ENCODE measurements at places on chromosomes 2 and 18. TPM values are rescaled to one million over a fixed set of nuclear protein-coding genes. Genes with fewer than 3 reads are reported as not detected.

Gene MAL
- total RNA-seq = not detected

Gene CYP27A1
- total RNA-seq = 4.1 TPM

Gene IL36A
- total RNA-seq = not detected

GRCh38 chr2:190205657-190206056 is 114.0 kb downstream of the HIBCH start:
- H3K4me1 ChIP-seq = peaks cover 7% of the 10 kb centered on the region
- peak; percentile 66 for DNase-seq
- H3K27me3 ChIP-seq = no peaks in the 10 kb centered on the region
- peaks cover 9% of the 10 kb centered on the region for H3K36me3 ChIP-seq

DNA sequence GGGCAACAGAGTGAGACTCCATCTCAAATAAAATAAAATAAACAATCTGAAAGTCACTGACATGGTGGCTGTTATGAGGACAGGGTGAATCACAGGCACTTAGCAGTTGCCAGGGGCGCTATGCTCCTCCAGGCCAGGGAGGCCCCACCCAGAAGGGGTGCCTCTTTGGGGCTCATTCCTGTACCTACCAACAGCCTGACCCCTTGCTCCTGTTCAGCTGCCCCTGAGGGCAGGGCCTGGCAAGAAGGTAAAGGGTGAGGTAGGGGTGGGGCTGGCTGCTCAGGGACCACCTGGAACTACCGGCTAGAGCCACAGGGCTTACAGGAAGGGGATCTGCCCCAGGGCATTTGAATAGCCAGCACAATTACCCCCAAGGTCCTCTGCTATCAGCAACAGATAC is 60.3 kb downstream of the INPP5D start:
- no peaks in the 10 kb centered on the region for H3K36me3 ChIP-seq
- H3K4me1 ChIP-seq = no peaks in the 10 kb centered on the region
- no peak overlapping the region for H3K27ac ChIP-seq
- H3K27me3 ChIP-seq = peaks cover 2% of the 10 kb centered on the region

GRCh38 chr2:48483916-48484315 is 46.0 kb upstream of the STON1 start:
- 0 out of 2 replicates have a peak, but pooled peaks cover 7% of the 10 kb centered on the region for H3K36me3 ChIP-seq
- H3K27me3 ChIP-seq = no peaks in the 10 kb centered on the region
- H3K27ac ChIP-seq = no peak overlapping the region
- H3K4me1 ChIP-seq = no peaks in the 10 kb centered on the region

GRCh38 chr2:8544786-8545694 is 136.8 kb upstream of the ID2 start:
- H3K36me3 ChIP-seq = no peaks in the 10 kb centered on the region
- H3K27me3 ChIP-seq = no peaks in the 10 kb centered on the region
- peak overlapping the region; percentile 11 for H3K27ac ChIP-seq
- peak; percentile 97 for DNase-seq

- no peaks in the 10 kb centered on the region for H3K36me3 ChIP-seq
- no peak overlapping the region for H3K4me3 ChIP-seq
Measured at GRCh38 chr18:23671564-23671963, 8.9 kb upstream of the ANKRD29 start.

DNA sequence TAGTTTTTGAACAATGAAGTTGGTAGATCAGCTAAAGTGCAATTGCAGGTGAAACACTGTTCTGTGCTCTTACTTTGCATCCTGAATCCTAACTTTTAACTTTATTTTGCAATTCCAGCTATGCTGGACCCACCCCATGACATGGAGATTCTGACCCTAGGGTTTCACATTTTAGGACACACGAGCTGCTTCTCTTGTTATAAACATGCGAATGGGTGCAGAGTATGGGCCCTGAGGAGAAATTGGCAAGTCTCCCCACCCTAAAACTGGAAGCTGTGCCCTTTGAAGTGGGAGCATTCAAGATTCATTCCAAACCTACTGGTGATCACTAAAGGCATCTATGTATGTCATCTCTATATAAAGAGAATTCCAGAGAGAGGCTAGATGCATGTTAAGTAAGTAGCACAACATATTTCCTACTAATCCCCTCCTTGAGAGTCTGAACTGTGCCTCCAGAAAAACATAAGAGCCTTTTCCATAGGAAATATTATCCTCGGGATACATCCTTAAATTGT is 794.3 kb upstream of the ZEB2 start:
- H3K36me3 ChIP-seq = no peaks in the 10 kb centered on the region
- H3K27ac ChIP-seq = no peak overlapping the region
- no peak for DNase-seq
- no peaks in the 10 kb centered on the region for H3K4me1 ChIP-seq

Gene FIGLA
- total RNA-seq = not detected

Gene EVX2
- total RNA-seq = not detected

Gene REG1B
- not detected for total RNA-seq

GRCh38 chr2:35114765-35115164 is 1240.8 kb upstream of the CRIM1 start:
- H3K4me1 ChIP-seq = no peaks in the 10 kb centered on the region
- H3K27ac ChIP-seq = no peak overlapping the region
- DNase-seq = no peak
- no peak overlapping the region for H3K4me3 ChIP-seq
- H3K36me3 ChIP-seq = no peaks in the 10 kb centered on the region

DNA sequence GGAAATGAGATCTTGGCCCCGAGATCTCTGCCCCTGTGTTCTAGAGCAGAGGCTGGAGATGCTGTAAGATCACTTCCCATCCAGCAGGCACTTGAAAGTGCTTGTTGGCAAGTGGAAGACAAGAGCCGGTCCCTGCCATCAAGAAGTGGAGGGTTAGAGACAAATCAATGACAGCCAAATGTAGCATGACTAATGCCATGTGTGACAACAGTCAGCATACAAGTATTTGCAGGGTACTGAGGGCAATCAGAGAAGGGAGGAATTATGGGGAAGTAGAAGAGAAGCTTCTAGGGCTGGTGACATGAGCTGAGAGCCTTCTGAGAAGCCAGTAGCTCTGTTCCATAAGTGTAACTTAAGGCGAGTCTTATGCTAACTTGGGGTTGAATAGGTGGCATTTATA is 58.6 kb downstream of the TMEM17 start:
- no peaks in the 10 kb centered on the region for H3K36me3 ChIP-seq
- no peak overlapping the region for H3K27ac ChIP-seq
- H3K4me3 ChIP-seq = no peak overlapping the region
- H3K4me1 ChIP-seq = no peaks in the 10 kb centered on the region
- no peaks in the 10 kb centered on the region for H3K27me3 ChIP-seq
- DNase-seq = no peak

- peaks cover 10% of the 10 kb centered on the region for H3K4me1 ChIP-seq
- H3K36me3 ChIP-seq = no peaks in the 10 kb centered on the region
- H3K27me3 ChIP-seq = no peaks in the 10 kb centered on the region
- H3K27ac ChIP-seq = no peak overlapping the region
- H3K4me3 ChIP-seq = no peak overlapping the region
Measured at GRCh38 chr2:25125976-25126375, 42.4 kb downstream of the POMC start.

DNA sequence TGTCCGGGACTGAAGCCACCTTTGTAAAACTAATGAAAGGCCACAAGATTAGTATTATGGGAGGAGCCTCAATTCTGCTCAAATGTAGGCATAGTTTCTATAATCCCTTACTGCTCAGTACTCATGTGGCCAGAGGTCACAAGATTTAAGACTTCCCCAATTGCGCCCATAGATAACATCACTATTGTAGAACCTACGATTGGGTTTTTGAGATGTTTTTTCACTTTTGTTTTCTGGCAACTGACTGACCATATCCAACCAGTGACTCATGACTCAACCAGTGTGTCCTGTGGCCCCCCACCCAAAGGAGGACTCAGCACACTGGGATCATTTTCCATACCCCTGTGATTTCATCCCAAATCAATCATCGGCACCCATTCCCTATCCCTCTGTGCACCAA is 15.2 kb upstream of the TSPYL6 start:
- peaks cover 20% of the 10 kb centered on the region for H3K4me1 ChIP-seq
- no peaks in the 10 kb centered on the region for H3K27me3 ChIP-seq
- no peaks in the 10 kb centered on the region for H3K36me3 ChIP-seq
- H3K4me3 ChIP-seq = no peak overlapping the region
- H3K27ac ChIP-seq = no peak overlapping the region
- DNase-seq = no peak

GRCh38 chr2:98569197-98569793 is 39.0 kb downstream of the COA5 start:
- H3K27ac ChIP-seq = no peak overlapping the region
- peak; percentile 27 for DNase-seq
- no peaks in the 10 kb centered on the region for H3K27me3 ChIP-seq
- H3K4me1 ChIP-seq = peaks cover 9% of the 10 kb centered on the region

- DNase-seq = no peak
- H3K27ac ChIP-seq = no peak overlapping the region
- H3K36me3 ChIP-seq = no peaks in the 10 kb centered on the region
- H3K4me1 ChIP-seq = no peaks in the 10 kb centered on the region
Measured at GRCh38 chr2:230941202-230942180, 16.4 kb upstream of the GPR55 start.

- no peak overlapping the region for H3K4me3 ChIP-seq
- DNase-seq = no peak
- no peaks in the 10 kb centered on the region for H3K36me3 ChIP-seq
- no peak overlapping the region for H3K27ac ChIP-seq
- H3K4me1 ChIP-seq = no peaks in the 10 kb centered on the region
Measured at GRCh38 chr2:3174626-3175567, 202.7 kb downstream of the EIPR1 start.

GRCh38 chr2:46171996-46172546 is 125.1 kb upstream of the EPAS1 start:
- H3K4me1 ChIP-seq = peaks cover 12% of the 10 kb centered on the region
- no peak overlapping the region for H3K4me3 ChIP-seq
- DNase-seq = no peak
- H3K27me3 ChIP-seq = no peaks in the 10 kb centered on the region

DNA sequence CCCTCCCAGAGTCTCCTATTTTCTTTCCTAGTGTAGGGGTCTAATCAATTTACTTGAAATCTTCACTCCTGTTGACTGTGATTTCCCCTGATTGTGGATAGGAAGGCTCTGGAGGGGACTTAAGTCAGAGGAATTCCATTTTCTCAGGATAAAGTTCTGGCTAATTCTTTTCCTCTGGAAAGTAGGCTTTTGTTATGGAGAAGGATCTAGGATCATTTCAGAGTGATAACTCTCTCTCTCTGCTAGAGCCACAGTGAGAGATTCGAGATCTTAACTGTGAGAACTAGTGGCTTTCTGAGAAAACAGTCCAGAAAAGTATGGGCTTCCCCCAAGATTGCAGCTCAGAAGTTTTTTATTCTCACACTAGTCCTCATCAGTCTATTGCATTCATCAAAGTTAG is 163.9 kb upstream of the TFPI start:
- DNase-seq = no peak
- no peaks in the 10 kb centered on the region for H3K27me3 ChIP-seq
- H3K36me3 ChIP-seq = no peaks in the 10 kb centered on the region
- no peak overlapping the region for H3K27ac ChIP-seq
- H3K4me1 ChIP-seq = no peaks in the 10 kb centered on the region
- H3K4me3 ChIP-seq = no peak overlapping the region

DNA sequence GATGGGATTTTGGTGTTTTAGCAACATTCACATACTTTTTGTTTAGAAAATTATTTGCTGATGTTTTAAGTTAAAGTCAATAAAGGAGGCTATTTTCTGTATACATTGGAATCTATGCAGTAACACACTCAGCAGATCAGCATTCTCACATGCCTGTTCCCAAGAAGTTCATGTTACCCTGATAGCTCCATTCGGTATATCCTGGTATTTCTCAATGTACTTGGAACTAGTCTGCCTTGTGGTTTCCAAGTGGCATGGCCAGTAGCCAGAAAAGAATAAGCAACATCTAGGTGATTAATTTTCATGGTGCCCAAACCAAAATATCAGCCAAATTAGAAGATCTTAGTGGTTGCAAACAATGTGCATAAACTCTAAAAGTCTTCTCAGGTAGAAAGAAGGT is 5.2 kb upstream of the NCAPH start:
- no peak overlapping the region for H3K4me3 ChIP-seq
- H3K36me3 ChIP-seq = no peaks in the 10 kb centered on the region
- peak; percentile 70 for DNase-seq
- H3K4me1 ChIP-seq = peaks cover 14% of the 10 kb centered on the region

Gene C2orf15
- not detected for total RNA-seq

DNA sequence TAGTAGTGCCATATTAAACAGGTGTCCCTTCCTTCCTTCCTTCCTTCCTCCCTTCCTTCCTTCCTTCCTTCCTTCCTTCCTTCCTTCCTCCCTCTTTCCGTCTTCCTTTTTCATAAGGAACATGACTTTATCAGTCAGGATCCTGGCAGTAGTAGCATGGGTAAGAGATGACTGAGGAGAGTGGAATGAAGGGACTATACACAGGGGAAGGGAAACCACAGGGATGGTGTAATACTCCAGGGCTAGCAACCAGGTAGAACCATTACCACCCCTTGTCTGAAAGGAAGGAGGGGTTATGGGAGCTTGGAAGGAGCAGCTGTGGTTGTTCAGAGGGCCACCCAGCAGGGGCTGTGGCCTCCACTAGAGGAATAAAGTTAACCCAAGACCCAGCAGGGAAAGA is 23.2 kb upstream of the KDM3A start:
- no peaks in the 10 kb centered on the region for H3K36me3 ChIP-seq
- no peaks in the 10 kb centered on the region for H3K4me1 ChIP-seq
- no peak overlapping the region for H3K27ac ChIP-seq
- peak; percentile 45 for DNase-seq
- H3K4me3 ChIP-seq = no peak overlapping the region

GRCh38 chr18:42330296-42330695 is 375.3 kb downstream of the PIK3C3 start:
- H3K4me1 ChIP-seq = no peaks in the 10 kb centered on the region
- H3K36me3 ChIP-seq = no peaks in the 10 kb centered on the region
- no peak for DNase-seq
- H3K27ac ChIP-seq = no peak overlapping the region
- H3K27me3 ChIP-seq = no peaks in the 10 kb centered on the region
- H3K4me3 ChIP-seq = no peak overlapping the region

GRCh38 chr18:13382366-13382953 is 163.9 kb downstream of the LDLRAD4 start:
- H3K4me3 ChIP-seq = peak overlapping the region; percentile 63
- no peaks in the 10 kb centered on the region for H3K27me3 ChIP-seq
- peak overlapping the region; percentile 79 for H3K27ac ChIP-seq
- H3K4me1 ChIP-seq = peaks cover 9% of the 10 kb centered on the region
- peak; percentile 78 for DNase-seq

DNA sequence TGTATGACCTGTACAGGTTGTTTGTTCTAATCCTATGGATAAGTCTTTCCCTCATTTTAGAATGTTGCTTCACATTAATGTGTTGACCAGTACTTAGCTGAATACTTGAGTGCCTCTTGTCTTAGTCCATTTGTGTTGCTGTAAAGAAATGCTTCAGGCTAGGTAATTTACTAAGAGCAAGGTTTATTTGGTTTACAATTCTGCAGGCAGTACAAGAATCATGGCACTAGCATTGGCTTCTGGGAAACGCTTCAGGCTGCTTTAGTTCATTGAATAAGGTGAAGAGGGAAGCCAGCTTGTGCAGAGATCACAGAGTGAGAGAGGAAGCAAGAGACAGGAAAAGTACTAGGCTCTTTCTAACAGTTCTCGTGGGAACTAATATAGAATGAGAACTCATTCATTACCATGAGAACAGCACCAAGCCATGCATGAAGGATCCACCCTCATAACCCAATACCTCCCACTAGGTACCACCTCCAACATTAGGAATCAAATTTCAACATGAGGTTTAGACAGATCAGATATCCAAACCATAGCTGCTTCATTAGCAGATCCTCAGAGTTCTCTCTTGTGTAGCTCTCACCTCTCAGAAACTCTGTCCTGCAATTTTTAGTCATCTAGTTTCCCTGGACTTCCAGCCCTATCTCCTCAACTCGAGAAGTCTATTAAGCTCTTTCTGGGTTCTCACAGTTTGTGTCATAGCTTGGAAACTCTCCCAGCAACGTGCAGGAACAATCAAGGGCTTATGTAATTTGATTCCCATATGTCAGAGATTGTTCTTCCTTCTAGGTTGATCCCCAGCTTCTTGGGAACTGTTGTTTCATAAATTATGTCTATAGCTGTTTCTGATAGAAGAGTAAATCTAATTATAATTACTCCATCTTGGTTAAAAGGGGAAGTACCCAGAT is 2082.3 kb upstream of the CELF4 start:
- peak; percentile 87 for DNase-seq
- H3K36me3 ChIP-seq = no peaks in the 10 kb centered on the region
- 0 out of 2 replicates have a peak overlapping the region, but pooled peaks have one; percentile 33 for H3K4me3 ChIP-seq
- H3K27ac ChIP-seq = 0 out of 2 replicates have a peak overlapping the region, but pooled peaks have one; percentile 17
